Stimulated activated CD4-positive, alpha-beta T cell treated with anti-CD3 and anti-CD28 coated beads, Interleukin-1b, Interleukin-23, amount 100 ng/mL, for 24 hours (primary cell): ENCODE measurements at places on chromosomes 3 and 15.

GRCh38 chr3:175404621-175405020, 545.5 kb downstream of the NAALADL2 start:
- DNase-seq: no peak

- no peak for DNase-seq
Observed at GRCh38 chr3:17672506-17672905, 69.9 kb downstream of the TBC1D5 start.

GRCh38 chr15:69099941-69100340, 60.5 kb upstream of the GLCE start:
- DNase-seq: no peak

DNA sequence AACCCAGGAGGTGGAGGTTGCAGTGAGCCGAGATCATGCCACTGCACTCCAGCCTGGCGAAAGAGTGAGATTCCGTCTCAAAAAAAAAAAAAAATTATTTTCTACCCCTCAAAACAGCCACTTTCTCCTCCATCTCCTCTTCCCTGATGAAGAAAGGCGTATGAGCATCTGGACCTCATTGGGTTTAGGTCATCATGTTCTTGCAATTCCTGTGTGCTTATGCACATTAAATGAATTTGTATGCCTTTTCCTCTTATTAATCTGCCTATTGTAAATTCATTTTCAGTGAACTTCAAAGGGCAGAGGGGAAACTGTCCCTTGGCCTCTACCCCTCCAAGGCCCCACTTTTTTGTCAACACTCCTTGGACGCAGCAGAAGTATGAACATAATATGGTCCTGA, 117.8 kb downstream of the RPLP1 start:
- DNase-seq: no peak

- DNase-seq: no peak
Observed at GRCh38 chr3:9590282-9590791, 36.7 kb upstream of the LHFPL4 start.

- no peak for DNase-seq
Observed at GRCh38 chr3:29559741-29560465, 279.0 kb downstream of the RBMS3 start.

DNA sequence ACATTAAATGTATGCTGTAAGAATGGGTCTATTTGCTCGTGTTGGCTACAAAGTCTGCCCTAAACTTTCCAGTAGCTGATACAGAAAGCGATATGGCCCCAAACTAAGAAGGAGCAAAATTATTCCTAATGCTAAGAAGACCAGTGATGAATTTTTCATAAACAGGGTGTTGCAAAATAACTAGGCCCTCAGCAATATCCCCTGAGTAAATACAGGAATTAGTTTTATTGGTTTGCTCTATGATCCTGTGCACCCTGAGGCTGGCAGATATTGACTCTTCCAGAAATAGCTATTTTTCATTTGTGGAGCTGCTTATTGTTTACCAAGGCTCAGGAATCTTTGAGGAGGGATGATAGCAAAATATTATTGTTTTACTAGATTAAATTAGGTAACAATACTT, 60.9 kb upstream of the CCNL1 start:
- no peak for DNase-seq

- no peak for DNase-seq
Observed at GRCh38 chr15:85718981-85719380, 75.7 kb downstream of the KLHL25 start.

GRCh38 chr15:70492240-70493177, 270.8 kb downstream of the UACA start:
- no peak for DNase-seq

- DNase-seq: no peak
Observed at GRCh38 chr15:69424001-69424400, 9.9 kb downstream of the KIF23 start.

DNA sequence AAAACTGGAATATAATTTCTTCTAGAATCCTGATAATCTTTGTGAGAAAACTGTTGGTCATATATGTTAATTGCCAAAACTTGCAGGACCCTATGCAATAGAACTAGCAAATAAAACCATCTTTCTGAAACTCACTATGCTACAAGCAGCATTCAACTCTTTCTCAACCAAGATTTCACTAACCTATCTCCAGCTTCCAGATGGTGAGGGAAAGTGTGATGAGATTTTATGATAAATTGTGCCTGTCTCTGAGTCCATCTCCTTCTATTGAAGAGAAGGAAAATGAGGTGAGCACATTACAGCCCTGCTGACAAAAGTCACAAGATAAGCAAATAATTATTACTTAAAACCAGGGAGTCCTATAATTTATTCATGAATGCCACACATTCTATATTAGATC, 44.1 kb upstream of the UBE2Q2 start:
- DNase-seq: no peak

DNA sequence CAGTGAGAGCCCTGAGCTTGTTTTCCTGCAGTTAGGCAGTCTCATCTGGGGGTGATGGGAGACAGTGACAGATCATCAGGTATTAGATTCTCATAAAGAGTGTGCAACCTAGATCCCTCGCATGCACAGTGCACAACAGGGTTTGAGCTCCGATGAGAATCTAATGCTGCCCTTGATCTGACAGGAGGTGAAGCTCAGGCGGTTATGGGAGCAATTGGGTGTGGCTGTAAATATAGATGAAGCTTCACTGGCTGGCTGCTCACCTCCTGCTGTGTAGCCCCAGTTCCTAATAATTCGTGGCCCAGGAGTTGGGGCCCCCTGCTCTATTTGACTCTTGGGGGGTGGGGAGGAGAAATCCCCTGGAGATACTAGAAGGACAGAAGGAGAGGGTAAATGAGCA, 309.4 kb upstream of the STT3B start:
- no peak for DNase-seq

DNA sequence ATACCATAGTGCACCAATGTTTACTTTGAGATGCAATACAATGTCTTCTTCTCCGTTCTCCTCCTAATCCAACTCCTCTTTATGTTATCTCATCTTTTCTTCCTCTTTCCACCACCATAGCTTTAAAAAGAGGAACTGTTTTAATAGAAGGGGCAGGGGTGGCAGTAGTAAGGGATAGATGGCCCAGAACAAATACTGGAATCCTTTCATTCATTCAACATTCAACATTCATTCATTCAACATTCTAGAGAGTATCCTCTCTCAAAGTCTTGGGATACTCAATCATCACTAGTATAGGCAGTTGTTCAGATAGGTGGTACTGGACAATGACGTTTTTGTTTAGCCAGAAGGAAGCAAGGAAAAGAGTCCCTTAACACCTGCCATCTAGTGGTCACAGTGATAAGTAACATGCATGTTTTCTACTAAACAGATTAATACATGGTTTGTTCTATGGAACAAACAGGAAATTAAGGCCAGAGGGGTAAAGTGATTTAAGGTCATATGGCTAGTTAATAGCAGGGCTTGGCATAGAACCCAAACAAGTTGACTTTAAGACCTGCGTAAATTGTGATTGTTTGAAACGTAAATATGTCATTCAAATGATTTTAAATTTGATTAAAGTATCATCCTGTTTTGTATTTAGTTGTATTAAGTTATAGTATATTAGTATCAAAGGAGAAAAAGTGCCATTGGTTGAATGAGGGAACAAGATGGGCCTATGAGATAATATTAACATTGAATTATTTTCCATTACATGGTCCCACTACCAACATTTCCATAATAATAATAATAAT, 26.9 kb upstream of the EHHADH start:
- DNase-seq: no peak

DNA sequence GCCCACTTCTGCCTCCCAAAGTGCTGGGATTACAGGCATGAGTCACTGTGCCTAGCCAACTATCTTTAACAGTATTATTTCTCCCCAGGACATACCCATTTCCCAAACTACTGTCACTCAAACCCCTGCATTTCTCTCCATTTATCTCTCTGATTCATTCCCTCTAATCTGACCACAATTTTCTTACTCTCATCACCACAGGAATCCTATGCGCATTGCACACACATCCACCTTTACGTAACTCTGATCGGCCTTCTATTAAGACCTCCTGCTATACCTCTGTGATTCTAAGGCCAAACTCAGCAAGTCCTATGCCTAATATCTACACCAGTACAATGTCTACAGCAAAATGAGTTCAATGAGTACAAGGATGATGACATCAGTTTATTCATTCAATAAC, 235.0 kb downstream of the ULK4 start:
- DNase-seq: no peak

DNA sequence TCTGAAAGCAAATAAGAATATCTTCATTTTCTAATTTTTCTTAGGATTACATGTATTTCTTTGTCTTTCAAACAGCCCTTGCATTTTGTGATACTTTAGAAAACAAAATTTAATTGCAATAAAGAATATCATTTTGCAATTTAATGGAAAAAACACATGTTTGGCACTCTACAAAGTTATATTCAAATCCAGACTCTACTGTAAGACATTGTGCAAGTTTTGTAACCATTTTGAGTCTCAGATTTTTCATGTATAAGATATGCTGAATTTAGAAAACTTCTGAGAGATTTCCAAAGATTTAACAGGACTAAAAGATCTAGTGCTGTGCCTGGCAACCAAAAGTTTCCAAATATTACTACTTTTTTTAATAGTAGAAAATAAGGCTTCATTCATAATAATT, 187.1 kb upstream of the AGTR1 start:
- no peak for DNase-seq

GRCh38 chr3:125374501-125374995, 577 bp downstream of the ZNF148 start:
- no peak for DNase-seq

DNA sequence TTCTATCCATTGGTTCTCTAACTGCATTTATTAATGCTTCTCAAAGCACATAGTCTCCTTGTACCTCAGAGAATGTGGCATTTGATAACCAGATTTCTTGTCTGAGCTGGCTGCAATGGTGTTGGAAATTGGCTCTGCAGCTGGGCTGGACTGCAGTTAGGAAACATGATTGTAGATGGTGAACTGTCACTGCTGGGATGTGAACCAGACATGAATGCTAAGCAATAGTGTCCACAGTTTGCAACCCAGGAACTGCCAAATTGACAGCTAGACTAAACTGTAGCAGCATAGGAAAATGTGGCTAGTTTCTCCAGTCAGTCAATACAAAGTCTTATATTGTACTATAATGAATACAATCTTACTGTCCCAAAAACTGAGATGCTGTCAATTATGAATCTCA, 656.6 kb upstream of the GOLIM4 start:
- DNase-seq: no peak

DNA sequence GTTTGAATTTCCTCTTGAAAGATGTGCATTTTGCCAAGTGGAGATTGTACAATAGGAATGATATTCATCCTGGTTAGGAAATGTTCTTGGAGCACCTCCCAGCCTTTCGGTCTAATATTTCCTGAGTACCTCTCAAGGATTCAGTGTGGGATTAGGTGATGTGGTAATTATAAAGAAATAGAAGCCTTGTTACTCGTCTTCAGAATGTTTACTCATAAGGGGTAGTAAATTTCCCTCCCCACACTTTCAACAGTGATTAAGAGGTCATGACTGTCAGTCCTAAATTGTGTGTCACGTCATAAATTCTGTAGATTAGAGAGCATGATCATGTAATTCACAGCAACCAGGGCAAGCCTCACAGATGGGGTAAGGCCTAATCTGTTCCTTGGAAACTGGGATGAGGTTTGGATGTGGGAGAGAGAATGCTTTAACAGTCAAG, 633.1 kb upstream of the TBL1XR1 start:
- no peak for DNase-seq

- DNase-seq: no peak
Observed at GRCh38 chr3:178170698-178171535, 365.3 kb upstream of the KCNMB2 start.

GRCh38 chr15:39828374-39828931, 45.8 kb upstream of the FSIP1 start:
- DNase-seq: no peak

DNA sequence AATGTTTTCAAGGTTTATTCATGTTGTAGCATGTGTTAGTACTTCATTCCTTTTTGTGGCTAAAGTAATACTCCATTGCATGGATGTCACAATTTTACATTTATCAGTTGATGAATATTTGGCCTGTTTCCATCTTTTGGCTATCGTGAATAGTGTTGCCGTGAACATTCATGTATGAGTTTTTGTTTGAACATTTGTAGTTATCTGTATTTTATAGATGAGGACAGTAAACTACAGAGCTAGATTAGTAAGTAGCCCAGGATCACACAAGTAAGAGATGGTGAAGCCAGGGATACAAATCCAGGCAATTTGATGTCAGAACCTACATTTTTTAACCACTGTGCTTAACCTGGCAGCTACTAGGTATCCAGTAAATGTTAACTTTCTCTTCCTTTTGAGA, 63.2 kb downstream of the ASTE1 start:
- DNase-seq: no peak

DNA sequence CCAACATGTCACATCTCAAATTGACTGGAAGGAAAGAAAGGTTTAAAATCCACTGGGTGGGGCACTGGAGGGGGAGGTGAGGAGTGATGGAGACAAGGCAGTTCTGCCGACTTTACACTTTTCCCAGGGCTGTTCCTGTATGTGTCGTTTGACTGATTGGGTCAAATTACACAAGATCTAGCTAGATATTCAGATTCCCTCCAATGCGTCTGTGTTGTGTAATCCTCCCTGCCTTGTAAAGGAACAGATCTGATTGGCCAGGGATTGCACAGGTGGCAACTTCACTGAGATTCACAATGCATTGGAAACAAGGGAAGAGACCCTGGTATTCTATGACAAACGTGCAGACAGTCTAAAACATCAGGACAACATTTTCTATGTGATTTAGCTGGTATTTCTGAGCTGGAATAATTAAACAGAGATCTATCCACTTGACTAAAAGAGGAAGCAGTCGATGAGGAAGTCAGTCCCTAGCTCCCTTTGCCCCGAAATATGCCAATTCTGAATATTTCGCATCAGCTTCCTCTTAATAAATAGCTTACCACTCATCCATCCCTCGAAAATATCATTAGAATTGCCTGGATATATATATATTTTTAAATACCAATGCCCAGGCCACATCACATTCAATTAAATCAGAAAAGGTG, 312.9 kb downstream of the RORA start:
- DNase-seq: no peak

- no peak for DNase-seq
Observed at GRCh38 chr15:44317423-44318058, 29.0 kb downstream of the GOLM2 start.

DNA sequence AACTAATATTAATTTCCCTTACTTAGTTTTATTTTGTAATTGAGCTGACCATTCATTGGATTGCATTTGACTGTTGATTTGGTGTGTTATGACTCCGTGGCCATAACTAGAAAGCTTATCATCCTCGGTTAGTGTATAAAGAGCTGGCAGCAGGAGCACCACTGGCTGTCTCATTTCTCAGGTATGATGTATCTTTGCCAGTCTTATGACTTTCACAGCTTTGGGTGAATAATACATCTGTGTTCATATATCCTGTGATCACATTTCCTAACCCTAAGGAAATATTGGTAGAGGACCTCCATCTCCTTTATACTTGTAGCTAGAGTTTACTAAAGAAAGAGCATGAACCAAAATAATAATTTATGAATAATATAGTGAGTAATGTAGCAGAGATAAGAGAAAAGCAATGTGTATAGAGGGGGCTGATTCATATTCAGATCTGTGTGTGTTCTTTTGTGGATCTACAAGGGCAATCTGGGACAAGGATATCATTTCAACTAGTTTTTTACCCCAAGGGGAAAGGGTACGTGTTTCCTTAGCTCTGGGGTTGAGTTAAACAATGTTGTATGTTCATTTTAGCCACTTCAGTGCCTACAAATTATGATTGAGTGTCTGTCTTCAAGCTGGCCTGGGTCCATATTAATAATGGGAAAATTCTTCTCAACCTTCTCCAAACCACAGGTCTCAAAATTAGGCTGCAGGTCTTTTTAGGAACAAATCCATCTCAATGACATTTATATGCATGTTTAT, 901.7 kb downstream of the NTRK3 start:
- no peak for DNase-seq
